ENCODE measurements at places on chromosomes 11 and 22. TPM values are rescaled to one million over a fixed set of nuclear protein-coding genes. Genes with fewer than 3 reads are reported as not detected.

MIAT gene
- 0.22 TPM for total RNA-seq

CDC42BPG gene
- total RNA-seq: 0.22 TPM

CCDC73 gene
- total RNA-seq: not detected

HBG1 gene
- not detected for total RNA-seq

MOGAT2 gene
- total RNA-seq: not detected

APOBEC3A gene
- total RNA-seq: not detected

FAM181B gene
- total RNA-seq: not detected

POU2AF3 gene
- total RNA-seq: not detected

KCNK7 gene
- total RNA-seq: under 0.01 TPM

MUC5B gene
- total RNA-seq: not detected

GRAMD1B gene
- 6.3 TPM for total RNA-seq

TKFC gene
- total RNA-seq: 14.5 TPM
